Activated CD4-positive, alpha-beta T cell treated with anti-CD3 and anti-CD28 coated beads, Interleukin-2, Interleukin-6, amounts not matched to agents 100 ng/mL and 50 ng/mL, durations not matched to agents 16 hours and 8 hours (primary cell): ENCODE measurements at places on chromosomes 4 and X.

DNA sequence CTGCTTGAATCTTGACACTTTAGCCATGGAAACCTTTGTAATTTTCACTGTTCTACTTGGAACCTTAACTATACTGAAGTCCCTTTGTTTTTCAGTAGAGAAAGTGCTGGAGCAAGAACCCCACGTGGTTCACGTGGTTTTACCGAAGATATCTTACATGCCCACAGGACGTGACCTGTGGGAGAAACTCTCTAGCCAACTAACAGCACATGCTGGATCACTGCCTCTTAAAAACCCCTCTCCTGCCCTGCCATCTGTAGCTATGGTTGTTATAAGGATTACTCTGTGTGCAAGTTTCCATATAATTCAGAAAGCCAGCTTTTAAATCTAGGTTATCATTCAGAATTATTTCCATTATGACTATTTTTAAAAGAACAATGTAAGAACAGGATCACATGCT lies 30.2 kb downstream of the SPANXD start:
- DNase-seq = no peak

DNA sequence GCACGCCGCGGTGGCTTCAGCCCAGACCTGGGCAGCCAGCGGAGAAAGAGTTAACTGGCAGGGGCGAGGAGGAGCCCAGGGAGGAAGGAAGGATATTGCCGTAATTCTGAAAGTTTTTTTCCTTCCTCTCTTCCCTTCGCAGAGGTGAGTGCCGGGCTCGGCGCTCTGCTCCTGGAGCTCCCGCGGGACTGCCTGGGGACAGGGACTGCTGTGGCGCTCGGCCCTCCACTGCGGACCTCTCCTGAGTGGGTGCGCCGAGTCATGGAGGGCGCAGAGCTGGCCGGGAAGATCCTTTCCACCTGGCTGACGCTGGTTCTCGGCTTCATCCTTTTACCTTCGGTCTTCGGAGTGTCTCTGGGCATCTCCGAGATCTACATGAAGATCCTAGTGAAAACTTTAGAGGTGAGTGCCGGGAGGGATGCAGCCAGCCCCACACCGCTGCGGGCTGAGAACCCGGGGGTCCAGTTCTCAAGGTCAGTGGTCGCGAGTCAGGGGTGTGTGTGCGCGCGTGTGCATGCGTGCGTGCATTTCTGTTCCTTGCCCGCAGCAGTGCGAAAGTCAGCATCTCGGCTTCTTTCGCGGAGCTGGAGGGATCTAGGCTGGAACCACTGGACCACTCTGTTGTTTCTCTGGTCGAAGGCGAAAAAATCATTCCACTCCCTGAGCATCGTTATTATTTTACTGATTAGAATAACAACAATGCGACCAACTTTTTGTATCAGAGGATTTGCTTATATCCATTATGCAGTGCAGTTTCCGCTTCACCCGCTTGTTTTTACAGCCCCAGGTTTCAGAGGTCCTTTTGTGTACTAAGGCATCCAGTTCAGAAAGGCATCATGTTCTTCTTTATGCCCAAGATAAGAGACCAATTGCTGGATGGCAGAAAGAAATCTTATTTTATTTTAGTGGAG lies 709 bp downstream of the GPAT3 start:
- no peak for DNase-seq

- DNase-seq = no peak
These were observed 231.5 kb downstream of the UNC5C start for GRCh38 chr4:95317085-95317793.

DNA sequence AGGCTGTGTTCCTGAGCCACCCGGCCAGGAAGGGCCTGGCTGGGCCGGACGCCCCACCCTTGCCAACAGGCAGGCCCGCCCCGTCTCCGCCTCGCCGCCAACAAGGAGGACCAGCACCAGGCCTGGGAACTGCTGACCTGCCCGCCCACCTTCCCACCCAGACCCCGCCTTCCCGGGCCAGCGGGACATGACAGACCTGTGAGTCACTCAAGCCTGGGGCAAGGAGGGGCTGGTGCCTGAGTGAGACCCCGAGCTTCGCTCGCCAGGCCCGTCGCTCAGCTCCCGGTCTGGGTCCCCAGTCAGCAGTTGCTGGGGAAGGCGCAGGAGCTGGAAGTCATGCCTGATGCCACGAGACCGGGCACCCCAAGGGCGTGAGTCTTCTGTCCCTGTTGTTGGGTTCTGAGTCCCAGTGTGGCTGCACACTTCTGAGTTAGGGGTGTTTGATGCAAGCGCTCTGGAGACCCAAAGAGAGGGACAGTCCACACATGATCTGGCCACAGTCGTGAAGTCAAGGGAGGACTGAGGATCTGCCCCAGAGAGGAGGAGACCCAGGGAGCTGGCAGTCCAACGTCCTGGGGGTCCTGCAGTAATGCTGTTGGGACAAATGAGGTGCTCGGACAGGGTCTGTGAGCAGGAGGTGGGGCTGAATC lies at the start of gene DNASE1L1:
DNASE1L1 (minus strand) TSS at position 33 of the 650 bp plus-strand sequence. CDS start 3,686 bp downstream, outside the sequence.
- peak; percentile 53 for DNase-seq

GRCh38 chrX:153622661-153623309 lies 23.8 kb upstream of the CCNQ start:
- no peak for DNase-seq

DNA sequence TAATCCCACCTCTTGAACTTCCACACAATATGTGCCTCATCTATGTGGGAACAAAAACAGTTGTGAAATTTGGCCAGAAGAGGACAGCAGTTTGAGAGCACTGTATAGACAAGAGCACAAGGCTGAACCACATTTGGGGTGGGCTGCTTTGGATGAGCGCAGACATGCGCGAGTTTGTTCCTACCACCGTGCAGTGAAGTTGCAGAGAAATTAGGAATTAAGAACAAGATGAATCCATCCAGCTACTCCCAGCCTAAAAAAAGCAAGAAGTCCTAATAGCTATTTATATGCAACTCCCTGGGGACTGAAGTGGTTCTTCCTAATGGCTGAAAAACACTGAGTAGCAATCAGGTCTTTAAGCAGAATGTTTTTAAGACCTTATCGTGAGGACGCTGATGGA lies 1.0 kb downstream of the GAB3 start:
- no peak for DNase-seq

DNA sequence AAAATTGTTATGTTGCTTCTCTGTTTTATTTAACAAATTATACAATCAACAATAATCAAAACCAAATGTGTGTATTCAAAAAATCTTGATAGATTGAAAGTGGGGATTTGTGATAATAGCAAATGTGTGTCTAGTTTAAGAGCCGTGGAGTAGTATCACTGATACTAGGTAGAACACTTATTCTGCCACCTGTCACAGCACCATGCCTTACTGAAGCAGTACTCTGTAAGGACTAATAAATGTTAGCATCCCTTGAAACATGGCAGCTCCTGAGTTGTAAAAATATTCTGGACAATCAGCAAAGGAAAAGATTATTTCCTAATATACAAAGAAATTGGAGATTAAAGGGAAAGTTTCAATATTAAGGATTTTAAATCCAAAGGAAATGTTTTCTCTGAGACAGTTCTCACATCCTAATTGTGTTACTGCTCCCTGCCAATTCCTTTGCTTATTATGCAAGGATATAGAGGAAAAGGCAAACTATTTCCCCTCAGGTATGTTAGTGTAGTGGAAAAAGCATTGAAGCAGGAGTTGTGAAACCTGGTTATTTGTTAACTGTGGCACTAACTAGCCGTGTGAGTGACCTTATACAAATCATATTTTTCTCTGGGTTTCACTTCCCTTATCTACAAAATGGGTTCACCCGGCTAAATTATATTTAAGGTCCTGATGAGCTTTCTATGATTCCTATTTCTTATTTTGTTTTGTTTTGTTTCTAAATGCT lies 303.1 kb downstream of the ARHGAP24 start:
- no peak for DNase-seq

- no peak for DNase-seq
These were observed 6.8 kb upstream of the DYNLT3 start for GRCh38 chrX:37854148-37854547.

DNA sequence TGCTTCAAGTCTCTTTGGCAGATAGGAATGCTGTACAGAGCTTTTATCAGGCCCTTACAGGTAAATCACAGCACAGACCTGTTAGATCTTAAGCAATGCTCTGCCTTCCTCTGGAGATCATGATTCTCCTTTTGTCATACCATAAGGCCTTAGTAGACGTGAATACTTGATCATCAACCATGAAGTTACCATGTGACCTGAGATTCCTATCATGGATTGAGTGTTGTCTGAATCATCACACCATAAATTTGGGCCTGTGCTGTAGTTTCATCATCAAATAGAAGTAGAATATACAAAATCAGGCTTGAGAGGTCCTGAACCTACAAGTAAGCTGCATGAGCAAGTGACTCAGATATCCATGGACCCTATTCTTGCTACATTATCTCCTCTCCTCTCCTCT lies 466.8 kb upstream of the INTU start:
- DNase-seq = no peak

- DNase-seq = peak; percentile 46
These were observed 195.7 kb upstream of the GK2 start for GRCh38 chr4:79603681-79604080.

DNA sequence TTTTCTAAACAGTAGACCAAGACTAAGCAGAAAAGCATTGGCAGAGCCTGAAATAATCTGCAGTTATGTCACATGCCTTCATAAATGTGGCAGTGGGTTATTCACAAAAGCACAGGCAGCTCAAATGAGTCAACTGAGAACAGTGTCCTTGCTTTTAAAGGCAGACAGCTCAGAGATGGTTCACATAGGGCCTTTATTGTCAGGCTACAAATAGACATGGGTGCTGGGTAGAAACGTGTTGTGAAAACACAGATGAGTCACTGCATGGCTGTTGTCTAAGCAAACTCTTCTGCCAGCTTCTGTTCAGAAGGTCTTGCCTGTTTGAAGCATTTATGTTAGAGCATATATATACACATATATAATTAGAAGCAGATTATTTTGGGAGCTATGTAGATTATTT lies 118.0 kb downstream of the SLC4A4 start:
- no peak for DNase-seq

DNA sequence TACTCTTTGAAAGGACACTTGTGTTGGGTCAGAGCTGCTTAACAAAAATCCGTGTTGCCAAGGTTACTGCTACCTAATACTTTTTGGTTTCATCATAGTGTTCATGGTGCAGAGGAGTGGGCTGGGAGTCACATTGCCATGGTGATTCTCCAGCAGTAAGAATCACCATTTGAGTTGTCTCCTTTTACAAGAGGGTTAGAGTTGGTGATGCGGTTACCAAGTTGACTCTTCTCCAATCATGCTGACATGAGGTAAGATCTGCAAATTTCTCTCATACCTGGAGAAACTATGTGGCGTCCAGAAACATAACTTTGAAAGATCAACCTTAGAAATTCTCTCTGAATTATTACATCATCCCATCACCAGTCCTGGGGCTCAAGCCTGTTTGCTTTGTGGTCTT lies 242.9 kb upstream of the CNKSR2 start:
- no peak for DNase-seq

DNA sequence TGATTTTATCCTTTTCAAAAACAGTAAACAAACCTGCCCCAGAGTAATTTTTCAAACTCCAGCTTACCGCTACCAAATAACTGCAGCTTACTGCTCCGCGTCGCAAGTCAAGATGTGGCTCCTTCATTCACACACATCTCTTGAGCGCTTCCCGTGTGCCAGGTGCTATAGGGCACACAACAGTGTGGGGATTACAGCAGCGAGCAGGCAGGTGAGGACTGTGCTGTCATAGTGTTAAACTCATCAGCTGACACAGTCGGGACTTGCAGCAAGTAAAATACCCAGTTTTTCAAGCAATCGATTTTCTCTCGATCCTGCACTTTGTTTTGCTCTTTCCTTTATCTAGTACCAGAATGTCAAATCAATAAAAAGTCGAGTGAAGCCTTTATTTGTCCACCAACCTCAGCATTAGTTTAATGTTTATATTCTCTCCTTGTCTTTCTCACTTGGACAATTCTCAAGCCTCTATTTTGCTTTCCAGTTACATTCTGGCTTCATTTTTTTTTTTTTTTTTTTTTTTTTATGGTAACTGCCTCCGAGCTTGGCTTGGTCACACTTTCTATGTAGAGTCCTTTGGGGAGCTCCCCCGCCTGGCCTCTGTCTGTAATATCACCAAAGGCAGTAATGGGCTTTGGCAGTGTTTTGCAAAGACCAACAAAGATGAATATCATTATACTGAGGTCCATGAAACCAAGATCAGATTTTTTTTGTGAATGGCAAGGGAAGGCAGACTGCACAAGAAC lies 8.3 kb upstream of the ASB5 start:
- DNase-seq = peak; percentile 16

GRCh38 chrX:149145845-149146285 lies 359.2 kb downstream of the IDS start:
- peak; percentile 28 for DNase-seq

GRCh38 chrX:30308263-30309138 lies 689 bp downstream of the NR0B1 start:
- no peak for DNase-seq

- no peak for DNase-seq
These were observed 1692.1 kb downstream of the PCDH19 start for GRCh38 chrX:98717970-98718369.
